NCI-H82 (cell line): ENCODE measurements at places on chromosomes 11 and 22.

DNA sequence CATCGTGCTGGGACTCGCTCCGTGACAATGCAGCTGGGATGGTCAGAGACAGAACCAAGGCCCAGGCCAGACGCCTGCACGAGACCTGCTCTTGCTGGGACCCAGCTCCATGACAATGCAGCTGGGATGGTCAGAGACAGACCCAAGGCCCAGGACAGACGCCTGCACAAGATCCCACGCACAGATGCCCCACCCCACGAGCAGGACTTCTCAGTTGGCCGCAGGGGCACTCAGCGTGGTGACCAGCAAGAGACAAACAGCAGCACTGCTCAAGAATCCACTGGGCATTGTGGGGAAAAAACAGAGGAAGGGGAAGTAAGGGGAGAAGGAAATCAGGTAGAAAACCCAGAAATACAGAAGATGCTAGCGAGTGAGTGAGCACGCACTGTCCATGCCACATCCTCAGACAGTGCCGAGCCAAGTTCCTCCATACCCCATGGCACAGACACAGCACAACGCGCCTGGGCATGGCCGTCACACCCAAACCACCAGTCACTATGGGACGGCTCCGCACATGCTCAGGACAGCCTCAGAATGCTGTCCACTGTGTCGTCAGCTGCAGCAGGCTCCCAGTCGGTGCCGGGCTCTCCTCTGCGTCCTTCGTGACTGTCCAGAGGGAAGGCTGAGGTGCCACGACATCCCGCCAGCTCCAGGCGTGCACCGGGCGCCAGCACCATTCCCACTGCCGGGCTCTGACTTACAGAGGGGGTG, 44.5 kb downstream of the BRD1 start:
- DNase-seq = no peak

DNA sequence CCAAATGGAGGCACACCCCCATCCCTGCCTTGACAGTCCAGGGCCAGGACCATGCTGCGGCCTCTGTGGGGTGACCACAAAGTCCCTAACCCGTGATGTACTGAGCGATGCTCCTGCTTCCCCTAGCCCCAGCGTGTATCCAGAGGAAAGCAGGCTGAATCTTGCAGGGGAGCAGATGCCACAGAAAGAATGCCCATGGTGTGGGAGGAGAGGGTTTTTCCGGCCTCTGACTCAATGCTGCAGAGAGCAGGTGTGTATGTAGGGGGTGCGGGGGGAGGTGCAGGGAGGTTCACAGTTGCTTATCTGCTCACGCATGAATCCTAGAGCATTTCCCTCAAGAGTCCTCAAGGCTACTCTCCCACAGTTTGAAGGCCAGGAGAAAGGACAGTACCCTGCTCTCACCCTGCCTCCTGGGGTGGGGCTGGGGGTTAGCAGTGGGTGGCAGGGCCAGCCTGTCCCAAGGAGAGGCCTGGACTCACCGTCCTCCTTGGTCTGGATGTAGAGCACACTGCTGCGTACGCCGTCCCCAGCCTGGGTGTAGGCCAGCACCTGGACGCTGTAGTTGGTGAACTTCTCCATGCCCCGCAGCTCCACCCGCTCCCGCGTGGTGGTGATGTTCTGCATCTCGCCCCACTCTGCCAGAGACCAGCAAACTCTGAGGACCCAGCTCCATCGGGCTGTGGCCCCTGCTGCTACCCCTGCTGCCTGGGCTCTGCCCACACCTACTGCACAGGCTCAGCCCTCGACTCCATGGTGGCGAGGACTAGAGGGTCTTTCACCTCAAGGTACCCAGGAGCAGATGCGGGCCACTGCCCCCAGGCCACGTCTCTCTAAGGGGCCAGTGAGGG, 130.8 kb downstream of the CEP164 start:
- DNase-seq = peak; percentile 34

- DNase-seq = no peak
Observed at GRCh38 chr11:59261150-59261549, 48.4 kb upstream of the MPEG1 start.

DNA sequence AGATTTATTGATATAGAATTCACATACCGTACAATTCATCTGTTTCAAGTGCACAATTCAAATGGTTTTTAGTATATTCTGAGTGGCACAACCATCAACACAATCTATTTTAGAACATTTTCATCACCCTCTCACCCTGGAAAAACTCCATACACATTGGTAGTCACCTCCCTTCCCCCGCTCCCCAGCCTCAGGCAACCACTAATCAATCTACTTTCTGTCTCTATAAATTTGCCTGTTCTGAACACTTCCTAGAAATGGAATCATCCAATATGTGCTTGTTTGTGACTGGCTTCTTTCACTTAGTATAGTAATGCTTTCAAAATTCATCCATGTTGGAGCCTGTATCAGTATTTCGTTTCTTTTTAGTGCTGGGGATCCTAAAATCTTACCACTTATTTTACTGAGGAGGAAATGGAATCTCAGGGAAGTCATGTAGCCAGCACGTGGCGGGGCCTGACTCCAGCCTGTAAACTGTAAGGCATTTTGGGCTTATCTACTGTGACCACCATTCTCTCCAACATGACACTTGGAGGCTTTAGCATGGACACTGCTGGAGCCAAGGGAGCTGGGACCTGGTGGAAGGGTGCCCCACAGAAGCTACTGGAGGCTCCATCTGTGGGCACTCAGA, 905 bp upstream of the UCP3 start:
- no peak for DNase-seq

DNA sequence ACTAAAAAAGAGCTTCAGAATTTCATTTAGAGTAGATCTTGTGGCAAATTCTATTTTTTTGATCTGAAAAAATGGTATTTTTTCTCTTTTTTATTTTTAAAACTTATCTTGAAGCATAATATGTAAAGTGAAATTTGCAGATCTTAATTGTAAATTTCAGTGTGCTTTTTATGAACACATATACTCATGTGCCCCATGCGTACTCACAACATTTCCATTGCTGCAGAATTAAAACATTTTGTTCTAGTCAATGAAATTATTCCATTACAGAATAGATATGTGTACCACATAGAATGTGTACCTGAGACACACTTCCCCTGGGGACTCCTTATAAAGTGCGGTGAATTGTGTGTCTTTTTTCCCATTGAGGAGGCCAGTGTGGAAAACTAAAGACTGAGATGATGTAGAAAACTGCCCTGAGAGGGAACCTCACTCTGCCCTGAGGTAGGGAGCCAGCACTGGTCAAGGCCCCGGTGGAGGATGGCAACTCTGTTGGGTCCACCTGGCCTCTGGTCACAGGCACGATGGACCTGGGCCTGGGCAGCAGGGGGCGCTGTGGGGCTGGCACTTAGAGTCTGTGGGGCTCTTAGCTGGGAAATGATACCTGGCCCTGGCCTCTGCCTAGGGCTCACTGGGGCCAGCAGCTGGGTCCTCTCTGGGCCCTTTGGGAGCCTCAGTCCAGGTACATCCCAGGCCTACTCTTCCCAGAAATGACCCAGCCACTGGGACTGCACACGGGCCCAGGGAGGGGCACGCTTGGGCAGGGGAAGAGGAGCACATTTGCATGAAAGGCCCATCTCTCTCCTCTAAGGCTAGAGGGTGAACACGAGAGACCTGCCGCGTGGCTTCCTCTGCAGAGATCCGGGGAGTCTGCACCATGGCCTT, 77.9 kb upstream of the TOP3B start:
- peak; percentile 54 for DNase-seq

DNA sequence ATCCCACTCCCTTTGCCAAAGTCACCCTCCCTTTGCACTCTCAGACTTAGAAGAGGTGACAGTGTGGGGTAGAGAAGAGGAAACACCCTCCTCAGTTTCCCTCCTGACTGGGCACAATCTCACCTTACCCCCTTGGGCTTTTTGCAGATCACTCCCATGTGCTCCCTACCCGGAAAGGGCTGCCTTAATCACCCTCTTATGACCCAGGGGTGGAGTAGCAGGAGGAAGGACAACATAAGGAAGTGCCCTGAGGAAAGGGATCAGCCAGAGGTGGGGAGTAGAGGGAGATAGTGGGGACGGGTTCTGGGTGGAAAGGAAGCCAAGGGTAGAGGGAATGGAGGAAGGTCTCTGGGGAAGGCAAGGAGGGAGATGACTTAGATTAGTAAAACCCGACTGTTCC, 52.0 kb downstream of the NRXN2 start:
- no peak for DNase-seq

DNA sequence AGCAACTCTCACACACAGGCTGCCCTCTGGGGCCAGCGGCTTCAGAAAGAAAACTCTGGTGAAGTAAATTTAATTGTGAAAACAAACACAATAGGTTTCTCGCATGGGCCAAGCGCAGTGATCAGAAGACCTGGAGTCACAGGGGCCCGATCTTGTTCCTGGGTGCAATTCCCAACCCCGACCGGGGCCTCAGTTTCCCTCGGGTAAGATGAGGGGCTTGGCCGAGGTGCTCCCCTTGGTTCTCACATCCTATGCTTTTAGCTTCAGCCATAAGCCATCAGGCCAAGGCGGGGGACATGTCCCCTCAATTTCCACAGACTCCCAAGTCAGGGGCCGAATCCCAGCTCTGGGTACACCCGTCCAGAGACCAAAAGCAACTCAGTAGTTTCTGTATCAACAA, 11.5 kb downstream of the PHF21B start:
- DNase-seq = no peak

DNA sequence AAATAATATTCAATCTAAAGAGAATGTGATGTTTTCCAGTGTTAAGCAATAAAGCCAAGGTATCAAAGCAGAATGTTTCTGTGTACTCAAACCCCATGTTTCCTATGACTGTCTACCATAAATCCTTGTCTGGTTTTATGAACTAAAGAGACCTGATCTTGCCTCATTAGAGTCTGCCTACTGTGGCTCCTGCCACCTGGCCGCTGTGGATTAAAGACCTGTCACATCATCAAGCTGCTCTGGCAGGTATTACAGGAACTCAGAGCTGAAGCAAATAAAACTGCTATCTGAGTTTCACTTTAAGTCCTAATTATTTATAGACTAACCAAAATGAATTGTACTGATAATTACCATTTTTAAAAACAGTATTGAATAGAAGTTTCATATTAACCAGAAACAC, 207.8 kb upstream of the CCDC90B start:
- peak; percentile 59 for DNase-seq

DNA sequence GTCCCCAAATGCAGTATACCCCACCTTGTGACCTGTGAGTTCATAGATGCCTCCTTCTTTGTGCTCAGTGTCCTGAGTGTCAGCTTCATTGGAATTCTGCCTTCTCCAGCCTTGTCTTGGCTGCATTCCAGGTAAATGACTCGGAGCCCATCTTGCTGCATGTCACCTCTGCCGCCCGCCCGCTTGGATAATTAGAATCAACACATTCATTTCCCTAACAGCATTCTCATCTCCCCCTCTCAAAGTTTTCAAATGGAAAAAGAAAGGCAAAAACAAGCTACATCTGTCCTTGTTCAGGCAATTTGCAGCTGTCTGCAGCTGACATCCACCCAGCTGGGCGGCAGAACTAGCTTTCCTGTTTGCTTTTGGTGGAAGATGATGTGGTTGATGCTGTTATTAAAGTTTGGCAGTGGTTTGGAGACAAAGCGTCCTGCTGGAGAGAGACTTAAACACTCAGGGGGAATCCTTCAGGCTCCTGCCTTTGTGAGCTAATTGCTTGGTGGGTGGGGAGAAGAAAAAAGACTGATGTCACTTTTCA, 198.8 kb upstream of the SEZ6L start:
- peak; percentile 47 for DNase-seq

DNA sequence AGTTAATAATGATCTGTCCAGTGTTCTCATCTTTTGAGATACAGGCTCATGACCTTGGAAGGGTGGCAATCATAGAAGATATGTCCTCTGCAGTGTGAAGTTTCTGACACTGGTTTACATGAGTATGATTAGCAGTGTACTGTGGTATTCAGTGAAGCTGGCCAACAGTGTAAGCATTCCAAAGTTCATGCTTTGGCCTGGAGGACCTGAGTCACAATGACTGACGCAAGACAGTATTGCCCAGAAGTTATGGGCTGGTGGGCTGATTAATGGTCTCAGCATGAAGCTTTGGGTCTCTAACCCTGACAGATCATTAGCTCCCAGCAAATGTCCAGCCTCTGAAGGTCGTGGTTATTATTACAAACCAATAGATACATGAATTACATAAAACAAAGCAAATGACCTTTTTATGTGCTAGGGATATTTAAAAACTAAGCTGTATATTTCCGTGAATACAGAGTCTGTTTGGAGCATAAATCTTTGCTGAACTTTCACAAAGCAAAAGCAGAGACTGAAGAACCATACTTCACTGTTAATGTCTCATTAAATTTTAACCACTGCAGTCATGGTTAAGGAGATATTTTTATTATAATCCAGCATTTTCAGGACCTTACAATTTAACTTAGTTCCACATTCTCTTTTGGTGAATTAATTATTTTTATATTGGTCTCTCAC, 28.3 kb upstream of the USP47 start:
- no peak for DNase-seq

DNA sequence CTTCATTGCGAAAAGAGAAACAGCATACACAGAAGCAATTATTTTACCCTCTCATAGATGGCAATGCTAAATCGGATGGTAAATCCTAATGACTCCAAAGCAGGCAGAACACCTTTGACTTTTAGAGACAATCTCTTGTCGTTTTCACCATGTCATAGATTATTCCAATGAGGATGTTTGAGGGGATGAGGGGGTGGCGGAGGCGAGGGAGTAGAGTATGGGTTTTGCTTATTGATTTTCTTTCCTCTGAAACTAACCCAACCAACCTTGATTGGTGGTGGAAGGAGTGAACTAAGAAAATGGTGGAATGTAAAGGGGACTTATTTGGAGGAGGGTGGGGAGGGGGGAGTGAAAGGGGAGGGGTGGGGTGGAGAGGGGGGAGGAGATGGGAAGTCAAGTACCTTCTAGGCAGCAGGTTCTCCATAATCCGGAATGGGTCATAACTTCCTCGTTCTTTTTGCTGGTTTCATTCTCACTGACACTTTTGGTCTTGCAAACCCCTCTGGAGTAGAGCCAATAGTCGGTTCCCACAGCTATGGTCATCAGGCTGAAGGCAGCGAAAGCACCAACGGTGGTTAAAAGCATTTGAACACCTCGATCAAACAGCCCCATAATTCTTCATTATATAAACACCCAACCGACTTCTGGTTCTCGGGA, 1.5 kb downstream of the CACNG2 start:
- DNase-seq = peak; percentile 43

GRCh38 chr11:57248780-57249383, 11.8 kb upstream of the APLNR start:
- DNase-seq = peak; percentile 89

GRCh38 chr11:75475767-75476650, 43.0 kb upstream of the KLHL35 start:
- DNase-seq = peak; percentile 35

DNA sequence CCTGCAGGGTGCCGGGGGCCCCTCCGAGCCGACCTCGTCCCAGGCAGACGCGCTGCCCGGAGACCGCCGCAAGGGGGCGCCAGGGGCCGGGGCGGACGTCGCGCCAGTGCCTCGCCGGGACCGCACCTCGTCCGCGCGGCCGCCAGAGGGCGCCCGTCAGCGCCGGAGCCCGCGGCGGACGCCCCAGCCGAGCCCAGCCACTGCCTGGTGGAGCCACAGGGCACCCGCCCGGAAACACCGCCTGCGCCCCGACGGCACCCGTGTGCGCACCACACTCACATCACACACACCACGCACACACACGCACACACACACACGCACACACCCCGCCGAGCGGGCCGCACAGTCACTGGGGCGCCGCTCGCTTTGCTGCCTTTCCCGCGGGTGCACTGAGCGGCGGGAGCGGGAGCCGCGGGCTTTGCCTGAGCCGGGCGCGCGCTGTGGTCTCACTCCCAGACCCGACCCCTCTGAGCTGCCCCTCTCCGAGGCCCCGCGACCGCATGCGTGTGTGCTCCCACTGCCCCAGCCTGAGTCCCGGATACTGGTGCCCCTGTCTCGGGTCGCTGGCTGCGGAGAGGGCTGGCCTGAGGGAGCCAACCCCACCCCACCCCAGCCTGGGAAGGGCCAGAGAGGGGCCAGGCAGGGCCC, 449.3 kb downstream of the OPCML start:
- DNase-seq = peak; percentile 58
